Left renal pelvis (tissue), 4 donors: ENCODE measurements at places on chromosomes 16 and 17. TPM values are rescaled to one million over a fixed set of nuclear protein-coding genes. Genes with fewer than 3 reads are reported as not detected.

DNA sequence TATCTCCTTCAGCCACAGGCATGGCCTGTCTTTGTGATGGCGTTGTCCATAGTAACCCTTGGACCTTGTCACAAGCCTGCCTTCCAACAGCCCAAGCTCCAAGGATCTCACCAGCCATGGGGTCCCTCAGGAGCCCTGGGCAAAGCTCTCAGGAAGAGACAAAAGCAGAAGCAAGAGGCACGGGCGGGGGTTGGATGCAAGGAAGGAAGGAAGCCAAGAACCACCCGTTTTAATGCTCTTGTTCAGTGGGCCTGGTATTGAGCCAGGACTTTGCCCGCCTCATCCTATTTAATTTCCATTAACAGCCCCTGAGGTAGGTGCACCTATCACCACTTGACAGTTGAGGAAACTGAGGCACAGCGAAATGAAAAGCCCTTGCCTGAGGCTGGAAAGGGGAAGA, 32.3 kb upstream of the GOSR2 start:
- DNase-seq, result no peak

- no peak for DNase-seq
Observed at GRCh38 chr16:2056681-2057407, 9.1 kb downstream of the TSC2 start.

GRCh38 chr17:4369557-4370230, 3.2 kb upstream of the UBE2G1 start:
- DNase-seq, result no peak

- no peak for DNase-seq
Observed at GRCh38 chr16:83335076-83335475, 472.7 kb upstream of the HSBP1 start.

DNA sequence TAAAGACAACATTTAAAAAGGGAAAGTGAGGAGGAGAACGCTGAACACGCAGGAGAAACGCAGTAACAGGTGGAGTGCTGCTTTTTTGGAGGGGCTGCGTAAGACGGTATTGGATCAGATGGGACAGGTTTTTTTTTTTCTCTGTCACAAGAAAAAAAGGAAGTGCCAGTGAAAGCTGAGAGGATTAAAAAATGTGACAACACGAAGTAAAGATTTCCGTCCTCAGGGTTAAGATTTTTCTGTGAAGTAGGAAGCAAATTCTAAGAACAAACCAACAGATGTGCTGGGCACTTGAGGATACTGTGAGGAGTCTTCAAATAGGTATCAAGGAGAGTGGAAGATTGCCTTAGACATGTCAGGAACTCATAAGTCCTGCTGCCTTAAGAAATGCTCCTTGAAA, 5.8 kb upstream of the ABCA9 start:
- no peak for DNase-seq

GRCh38 chr17:39400547-39401411, 647 bp downstream of the FBXL20 start:
- DNase-seq, result no peak

DNA sequence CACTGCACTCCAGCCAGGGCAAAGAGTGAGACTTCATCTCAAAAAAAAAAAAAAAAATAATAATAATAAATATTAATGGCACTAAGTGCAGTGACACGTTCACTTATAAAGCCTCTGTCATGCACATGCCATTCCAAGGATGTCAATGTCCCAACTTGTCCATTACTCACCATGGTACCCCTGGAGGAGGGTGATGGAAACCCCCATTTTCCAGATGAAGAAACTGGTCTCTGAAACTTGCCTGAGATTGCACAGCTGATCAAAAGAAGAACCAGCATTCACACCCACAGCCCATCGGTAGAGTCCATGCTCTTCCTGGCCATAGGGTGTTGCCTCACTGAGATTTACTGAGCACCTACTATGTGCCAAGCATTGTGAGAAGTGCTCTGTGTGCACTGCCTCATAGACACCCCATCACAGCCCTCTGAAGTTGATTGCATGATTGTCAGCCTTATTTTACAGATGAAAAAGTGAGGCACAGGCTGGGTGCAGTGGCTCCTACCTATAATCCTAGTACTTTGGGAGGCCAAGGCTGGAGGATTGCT, 123.7 kb downstream of the ABCC1 start:
- DNase-seq, result no peak

GRCh38 chr17:66171692-66172091, 20.2 kb downstream of the CEP112 start:
- no peak for DNase-seq

- no peak for DNase-seq
Observed at GRCh38 chr17:75518201-75518600, 1.9 kb downstream of the TSEN54 start.

DNA sequence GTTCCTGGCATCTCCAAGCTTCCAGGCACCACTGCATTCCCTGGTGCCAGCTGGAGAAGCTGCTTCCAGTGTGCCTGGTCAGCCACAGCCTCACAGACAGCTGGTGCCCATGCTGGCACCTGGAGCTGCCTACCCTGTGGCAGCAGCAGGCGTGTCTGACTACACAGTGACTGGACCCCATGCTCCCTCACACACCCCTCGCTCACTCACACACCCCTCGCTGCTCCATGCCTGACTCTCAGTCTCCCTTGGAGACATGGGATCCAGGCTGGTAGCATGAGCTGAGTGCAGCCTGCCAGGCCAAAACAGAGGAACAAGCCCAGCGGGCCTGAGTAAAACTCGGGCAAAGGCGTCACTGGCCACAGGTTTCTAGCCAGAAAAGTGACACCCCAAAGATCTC, 59.1 kb upstream of the SMIM36 start:
- no peak for DNase-seq

DNA sequence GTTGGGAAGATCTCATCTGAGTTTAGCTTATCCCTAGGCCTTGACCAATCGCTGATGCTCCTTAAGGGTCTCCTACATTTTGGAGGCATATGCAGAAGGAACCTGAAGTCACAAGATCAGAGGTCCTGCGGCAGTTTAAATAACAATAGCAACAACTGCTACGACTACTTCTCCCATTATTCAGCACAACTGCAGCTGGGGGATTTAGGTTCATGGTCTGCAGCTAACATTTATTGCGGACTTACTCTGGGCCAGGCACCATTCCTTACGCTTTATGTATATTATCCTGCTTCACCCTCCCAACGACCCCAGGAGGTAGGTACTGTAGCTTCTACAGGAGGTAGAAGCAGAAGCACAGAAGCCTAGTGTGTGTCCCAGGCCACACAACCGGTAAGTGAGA, 59.5 kb downstream of the AKAP1 start:
- no peak for DNase-seq

DNA sequence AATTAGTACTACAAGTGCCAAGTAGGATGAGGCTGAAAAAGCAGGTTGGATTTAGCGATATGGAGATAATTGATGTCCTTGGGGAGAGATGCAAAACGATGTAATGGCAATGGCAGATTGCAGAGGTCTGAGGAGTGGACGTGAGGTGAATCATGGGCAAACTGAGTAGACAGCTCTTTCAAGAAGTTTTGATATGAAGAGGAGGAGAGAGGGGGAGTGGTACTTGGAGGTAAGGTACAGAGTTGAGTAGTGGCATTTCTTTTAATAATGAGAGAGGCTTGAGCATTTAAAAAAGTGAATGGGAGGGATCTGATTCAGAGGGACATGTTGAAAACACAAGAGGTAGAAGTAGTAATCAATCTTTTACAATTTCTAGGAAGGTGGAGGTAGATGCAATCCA, 17.7 kb upstream of the VPS4A start:
- DNase-seq, result no peak

- DNase-seq, result no peak
Observed at GRCh38 chr16:51181503-51181811, 30.4 kb upstream of the SALL1 start.

Gene FBXW10
- 0.54 TPM for polyA plus RNA-seq

Gene SPNS2
- polyA plus RNA-seq, result 57.6 TPM

Gene ZP2
- polyA plus RNA-seq, result 0.23 TPM

Gene CFAP119
- polyA plus RNA-seq, result 9.5 TPM

Gene DRC3
- polyA plus RNA-seq, result 11.2 TPM

Gene ASIC2
- polyA plus RNA-seq, result 1.3 TPM

Gene KRTAP9-2
- not detected for polyA plus RNA-seq

Gene ABCA10
- polyA plus RNA-seq, result 3.1 TPM

Gene FBXL19
- 35.4 TPM for polyA plus RNA-seq

Gene RABEP1
- polyA plus RNA-seq, result 62.8 TPM
